ENCODE measurements at places on chromosomes 1 and 21.

DNA sequence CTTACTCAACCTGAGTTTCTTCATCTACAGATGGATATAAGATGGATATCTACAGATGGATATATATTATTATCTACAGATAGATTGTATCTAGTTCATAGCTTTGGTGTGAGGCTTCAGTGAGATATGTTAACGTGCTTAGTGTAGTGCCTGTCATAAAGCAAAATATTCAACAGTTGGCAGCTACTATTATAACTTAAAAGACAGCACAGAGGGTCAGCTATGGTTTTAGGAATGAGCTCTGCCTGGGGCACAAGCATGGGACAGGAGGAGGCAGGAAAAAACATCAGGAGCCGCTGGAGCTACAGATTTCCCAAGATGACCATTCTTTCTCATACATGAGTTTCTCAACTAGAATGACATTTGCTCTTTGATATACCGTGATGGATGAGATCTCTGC lies 1.3 kb upstream of the CYB5R1 start:
- no peak for DNase-seq

DNA sequence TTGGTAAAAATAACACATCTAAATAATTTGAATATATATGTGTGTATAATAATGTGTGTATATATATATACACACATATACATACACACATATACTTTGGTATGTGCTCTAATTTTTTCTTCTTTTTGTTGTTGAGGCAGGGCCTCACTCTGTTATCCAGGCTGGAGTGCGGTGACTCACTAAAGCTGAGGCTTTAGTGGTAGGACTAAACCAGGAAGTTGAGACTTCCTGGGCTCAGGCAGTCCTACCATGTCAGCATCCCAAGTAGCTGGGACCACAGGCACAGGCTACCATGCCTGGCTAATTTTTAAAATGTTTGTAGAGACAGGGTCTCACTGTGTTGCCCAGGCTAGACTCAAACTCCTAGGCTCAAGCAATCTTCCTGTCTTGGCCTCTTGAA lies 46.7 kb upstream of the CXADR start:
- no peak for DNase-seq

- no peak for DNase-seq
Observed at GRCh38 chr1:80349218-80349617, 1342.7 kb upstream of the ADGRL4 start.

- DNase-seq = no peak
Observed at GRCh38 chr1:239448911-239449310, 62.5 kb downstream of the CHRM3 start.

DNA sequence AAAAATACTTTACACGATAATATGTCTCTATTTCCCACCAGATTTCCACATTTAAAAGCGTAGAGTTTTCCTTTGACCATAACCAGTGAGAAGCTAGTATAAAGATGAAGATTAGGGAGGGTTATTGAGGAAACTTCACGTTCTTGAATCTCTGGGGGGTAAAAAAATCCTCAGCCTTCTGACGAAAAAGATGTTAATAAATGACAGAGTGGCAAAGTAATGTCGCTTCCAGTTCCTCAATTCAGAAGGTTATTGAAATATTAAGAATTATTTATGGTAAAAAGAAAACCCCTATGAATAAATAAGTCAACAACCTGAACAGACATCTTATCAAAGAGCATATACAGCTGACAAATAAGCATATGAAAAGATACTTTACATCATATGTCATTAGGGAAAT lies 241.0 kb downstream of the GPATCH2 start:
- no peak for DNase-seq

DNA sequence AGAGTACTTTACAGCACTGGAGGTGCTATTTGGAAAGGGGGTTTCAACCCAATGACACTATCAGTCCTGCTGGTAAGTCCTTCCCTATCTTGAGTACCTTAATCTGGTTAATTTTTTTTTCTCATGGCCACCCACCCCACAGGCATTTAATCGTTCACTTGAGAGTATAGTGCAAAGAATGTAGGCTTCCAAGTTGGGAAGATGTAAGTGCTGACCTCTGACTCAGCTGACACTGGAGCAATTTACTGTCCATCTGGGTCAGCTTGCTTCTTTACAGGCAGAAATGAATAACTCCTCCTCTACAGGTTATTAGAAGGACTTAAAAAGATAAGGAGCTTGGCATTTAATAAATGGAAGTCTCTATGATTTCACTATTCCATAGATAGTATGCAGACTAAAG lies 89.6 kb downstream of the AK5 start:
- no peak for DNase-seq

DNA sequence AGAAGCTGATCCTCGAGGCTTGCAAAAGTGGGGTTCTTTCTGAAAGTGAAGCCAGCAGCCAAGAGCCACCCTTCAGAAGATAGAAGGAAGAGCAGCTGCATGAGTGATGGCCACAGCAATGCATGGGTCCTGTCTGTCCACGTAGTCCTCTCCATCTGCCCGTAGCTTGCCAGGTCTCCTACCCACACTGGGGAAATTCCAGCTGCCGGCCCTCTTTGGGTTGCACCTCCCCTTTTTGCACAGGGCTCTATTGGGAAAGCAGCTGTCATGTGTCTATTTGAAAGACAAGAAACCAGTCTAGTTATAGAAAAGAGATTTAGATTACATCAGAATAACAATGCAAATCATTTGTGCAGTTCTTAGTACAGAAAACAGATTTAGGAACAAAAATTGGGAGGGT lies 204.4 kb downstream of the GIPC2 start:
- no peak for DNase-seq

DNA sequence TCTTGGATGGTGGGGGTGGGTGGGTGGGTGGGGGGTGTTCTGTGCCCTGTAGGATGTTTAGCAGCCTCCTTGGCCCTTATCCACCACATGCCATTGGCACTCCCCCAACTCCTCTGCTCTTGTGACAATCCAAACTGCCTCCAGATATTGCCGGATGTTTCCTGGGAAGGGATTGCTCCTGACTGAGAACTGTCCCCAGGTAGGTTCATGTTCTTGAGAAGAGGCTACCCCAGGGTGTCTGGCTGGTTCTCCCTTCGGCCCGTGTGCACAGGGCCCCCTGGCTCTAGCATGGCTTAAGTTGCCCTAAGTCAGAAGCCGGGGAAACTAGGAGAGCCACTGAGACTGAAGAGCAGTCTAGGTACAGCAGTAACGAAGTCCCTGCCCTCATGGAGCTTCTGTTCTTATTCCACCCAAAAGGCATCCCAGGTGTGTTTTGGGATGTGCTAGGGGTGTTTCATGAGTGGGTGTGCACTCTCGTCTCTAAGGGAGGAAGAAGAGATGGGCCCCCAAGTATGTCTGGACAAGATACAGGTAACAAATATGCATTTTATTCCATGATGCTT lies 19.8 kb upstream of the THRAP3 start:
- DNase-seq = no peak

- DNase-seq = no peak
Observed at GRCh38 chr21:30463713-30464112, 16.5 kb downstream of the KRTAP19-1 start.

DNA sequence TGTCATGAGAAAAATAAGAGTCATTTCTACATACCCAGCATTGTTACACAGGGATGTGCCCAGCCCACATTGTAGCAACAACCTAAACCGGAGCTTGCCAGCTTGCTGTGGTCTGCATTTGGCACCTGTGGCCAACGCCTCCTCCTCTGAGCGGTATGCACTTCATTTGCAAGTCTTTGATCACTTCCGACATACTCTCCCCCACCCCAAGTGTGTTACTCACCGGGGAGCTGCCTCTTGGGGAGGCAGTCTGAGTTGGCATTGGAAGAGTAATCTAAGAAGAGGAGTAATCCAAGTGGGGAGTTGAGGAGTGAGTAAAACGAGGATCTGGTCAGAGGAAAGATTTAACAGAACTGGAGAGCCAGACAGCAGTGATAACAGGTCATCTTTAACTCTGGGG lies 3.8 kb downstream of the BCL9 start:
- no peak for DNase-seq

- DNase-seq = no peak
Observed at GRCh38 chr1:245177071-245177900, 22.5 kb downstream of the KIF26B start.

- no peak for DNase-seq
Observed at GRCh38 chr21:23008601-23009202, 2010.5 kb downstream of the NCAM2 start.

- no peak for DNase-seq
Observed at GRCh38 chr1:93525431-93525830, 77.5 kb downstream of the FNBP1L start.

Data from NCI-H1694 (cell line).